Adipocyte (in vitro differentiated cells): ENCODE measurements at places on chromosomes 11 and 22.

GRCh38 chr11:125494974-125495725, 915 bp downstream of the FEZ1 start:
- peak; percentile 75 for DNase-seq

GRCh38 chr11:79461144-79461543, 20.3 kb upstream of the TENM4 start:
- peak; percentile 56 for DNase-seq

DNA sequence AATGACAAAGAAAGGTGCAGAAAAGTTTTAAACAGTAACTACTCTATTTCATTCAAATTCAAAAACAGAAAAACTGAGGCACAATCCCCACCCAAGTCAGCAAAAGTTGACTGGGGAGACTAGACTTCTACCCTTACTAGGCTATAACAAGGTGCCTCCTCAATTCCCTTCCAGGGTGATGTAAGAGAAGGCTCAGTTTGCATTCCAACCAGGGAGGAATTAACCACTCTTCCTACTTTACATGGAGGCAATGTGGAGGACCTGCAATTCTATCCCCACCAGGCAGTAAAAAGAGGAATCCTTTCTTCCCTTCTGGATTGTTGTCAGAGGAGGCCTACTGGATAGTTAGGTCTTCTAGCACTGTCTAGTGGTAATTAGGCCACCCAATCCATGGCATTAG, 26.1 kb downstream of the TYR start:
- no peak for DNase-seq

- no peak for DNase-seq
Measured at GRCh38 chr22:27404441-27404840, 397.1 kb downstream of the MN1 start.

DNA sequence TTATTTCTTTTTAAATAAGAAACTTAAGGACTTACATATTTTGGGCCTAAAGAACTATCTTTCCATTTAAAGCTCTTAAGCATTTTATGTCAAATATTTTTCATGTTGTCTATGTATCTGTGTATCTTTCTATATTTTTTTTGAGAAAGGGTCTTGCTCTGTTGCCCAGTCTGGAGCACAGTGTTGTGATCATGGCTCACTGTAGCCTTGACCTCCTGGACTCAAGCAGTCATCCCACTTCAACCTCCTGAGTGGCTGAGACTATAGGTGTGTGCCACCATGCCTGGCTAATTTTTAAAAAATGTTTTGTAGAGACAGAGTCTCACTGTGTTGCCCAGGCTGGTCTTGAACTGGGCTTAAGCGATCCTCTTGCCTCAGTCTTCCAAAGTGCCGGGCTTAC, 8.0 kb downstream of the STT3A start:
- DNase-seq, result no peak

GRCh38 chr22:27871306-27872014, 47.6 kb downstream of the PITPNB start:
- no peak for DNase-seq

DNA sequence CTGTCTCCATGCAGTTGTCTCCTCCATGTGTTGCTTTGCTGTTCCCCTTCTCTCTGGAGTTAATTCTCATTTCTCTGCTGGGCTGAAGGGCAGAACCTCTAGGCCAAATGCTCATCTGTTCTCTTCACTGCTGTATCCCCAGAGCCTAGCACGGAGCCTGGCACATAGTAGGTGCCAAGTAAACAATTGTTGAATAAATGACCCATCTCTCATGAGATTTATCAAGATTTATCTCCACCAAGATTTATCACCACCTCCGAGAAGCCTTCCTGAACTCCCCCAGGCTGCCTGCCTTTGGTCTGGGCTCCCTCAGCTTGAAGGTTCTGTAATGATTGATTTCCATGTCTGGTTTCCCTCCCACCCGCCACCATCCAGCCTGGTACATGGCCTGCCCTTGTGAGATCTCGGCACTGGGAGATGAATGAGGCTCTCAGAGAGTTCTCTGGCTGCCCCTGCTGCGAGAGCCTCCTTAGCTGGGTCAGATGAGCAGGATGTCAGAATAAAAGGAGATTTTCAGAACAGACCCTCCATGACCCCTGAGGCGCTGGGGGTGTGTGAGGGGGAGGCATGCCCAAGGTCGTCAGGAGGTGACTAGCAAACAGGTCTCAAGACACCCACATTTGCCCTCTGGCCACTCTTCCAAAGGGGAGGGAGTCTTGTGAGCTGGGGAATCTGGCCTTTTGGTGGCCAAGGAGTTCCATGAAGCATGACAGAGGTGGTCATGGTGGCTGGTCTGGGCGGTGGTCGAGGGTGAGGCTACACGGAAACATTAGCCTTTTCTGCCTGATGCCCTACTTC, 2.4 kb upstream of the GDPD5 start:
- no peak for DNase-seq

GRCh38 chr11:20250644-20251247, 90.5 kb upstream of the DBX1 start:
- no peak for DNase-seq

DNA sequence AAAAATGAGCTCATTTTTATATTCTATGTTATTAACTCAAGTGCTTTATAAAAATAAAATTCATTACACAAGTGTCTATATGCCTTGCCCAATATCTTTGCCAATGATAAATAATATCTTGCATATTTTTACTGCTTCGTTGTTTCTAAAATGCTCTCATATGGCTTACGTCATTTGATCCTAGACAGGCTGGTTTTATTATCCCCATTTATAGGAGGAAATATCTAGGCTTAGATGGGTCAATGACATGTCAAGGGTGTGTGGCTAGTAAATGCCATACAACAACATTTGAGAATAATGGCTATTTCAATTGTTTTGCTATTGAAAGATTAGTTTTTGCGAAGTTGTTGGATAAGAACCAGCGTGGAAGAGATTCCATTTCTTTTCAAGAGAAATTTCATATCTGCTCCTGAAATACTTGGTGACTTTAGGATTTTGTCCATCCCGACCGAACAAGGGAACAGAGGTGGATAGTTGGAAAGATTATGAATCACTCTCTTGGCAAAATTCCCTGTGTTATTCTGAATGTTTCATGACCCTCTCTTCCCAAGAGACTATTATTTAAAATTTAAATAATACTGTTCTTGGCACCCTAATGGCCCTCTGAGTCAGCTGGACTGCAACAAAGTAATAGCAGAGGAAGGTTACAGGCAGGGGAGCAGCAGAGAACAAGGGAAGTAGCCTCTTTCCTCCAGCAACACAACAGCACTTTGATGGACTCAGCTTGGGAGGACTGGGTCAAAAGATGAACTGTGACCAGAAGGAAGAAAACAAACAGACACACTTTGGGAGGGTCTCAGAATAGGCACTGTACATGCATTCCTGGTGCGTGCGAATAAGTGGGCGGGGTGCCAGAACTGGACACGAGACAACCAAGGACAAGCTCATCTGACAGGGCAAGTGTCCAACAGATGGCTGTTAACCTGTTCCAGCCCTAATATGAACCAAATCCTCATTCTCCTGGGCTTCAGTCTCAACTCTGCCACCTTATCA, 94.5 kb downstream of the ME3 start:
- peak; percentile 71 for DNase-seq

DNA sequence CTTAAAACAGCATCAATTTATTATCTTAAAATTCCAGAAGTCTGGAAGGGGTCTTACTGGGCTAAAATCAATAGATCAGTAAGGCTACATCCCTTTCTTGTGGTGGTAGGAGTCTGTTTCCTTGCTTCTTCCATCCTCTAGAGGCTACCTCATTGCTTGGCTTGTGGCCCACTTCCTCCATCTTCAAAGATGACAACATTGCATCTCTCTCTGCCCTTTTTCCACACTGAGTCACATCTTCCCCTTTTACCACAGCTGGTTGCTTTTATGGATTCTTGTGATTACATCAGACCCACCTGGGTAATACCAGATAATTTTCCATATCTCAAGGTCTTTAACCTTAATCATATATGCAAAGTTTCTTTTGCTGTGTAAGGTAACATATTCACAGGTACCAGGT, 60.9 kb downstream of the GRIA4 start:
- no peak for DNase-seq

DNA sequence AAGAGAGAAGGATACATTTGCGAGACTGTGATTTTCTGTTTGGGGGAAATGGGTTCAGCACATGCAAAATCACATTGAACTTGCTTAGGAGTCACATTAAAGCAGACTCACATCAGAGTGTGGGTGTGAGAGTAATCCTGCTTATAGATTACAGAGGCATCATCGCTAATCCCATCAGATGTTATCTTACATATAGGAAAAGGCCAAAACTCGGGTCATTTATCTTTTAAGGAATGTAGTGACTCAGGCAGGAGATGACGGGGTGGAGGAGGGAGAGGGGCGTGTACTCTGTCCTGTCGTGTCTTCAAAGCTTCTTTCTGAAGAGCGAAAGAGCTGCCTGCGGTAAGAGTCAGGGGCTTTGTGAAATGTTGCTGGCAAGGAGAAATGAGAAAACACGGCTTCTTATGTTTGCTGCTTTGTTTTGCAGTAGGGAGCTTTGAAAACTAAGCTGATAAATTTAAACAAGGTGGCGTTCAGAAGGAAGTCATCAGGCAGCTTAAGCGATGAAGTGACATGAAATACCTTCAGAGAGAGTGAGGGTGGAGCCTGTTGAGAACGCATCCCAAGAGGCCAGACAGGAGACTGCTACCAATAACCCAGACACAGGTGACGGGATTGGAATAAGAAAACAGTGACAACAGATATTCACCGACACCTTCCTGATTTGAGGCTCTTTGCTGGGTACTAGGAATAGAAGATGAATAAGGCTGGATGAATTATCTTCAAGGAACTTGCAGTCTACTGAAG, 2.2 kb upstream of the C11orf16 start:
- peak; percentile 70 for DNase-seq

- no peak for DNase-seq
Measured at GRCh38 chr11:6559369-6559768, 44.0 kb downstream of the RRP8 start.

- DNase-seq, result no peak
Measured at GRCh38 chr11:135017296-135017695, 605.3 kb upstream of the B3GAT1 start.

DNA sequence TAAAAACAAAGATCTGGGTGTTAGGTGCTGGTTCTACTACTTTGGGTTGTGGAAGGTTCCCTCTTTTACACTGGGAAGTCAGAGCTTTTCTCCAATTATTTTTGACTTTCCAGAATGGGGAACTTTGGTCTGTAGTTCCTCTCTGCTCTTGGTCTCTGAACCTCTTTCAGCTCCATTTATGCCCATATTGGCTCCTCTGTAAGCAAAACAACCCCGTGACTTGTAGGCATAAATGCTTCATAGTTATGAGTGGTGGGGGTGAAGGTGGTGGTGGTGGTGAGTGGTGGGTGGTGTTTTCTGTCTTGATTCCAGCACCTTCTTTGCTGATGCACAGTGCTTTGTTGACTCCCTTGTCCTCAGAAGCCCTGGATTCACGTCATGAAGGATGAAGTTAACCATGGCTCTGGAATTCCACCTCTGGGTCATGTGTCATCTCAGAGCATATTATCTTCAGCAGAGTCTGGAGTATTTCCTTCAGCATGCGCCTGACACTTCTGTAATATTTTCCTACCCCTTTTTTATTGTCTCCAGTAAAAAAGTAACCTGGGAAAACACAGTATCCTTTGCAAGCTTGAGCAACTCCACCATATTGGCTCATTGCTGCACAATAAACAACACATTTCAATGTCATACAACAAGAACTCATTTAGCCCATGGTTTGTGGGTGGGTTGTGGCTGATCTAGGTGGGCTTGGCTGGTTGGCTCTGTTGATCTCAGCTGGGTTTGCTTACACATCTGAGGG, 24.1 kb upstream of the GRK3 start:
- no peak for DNase-seq

DNA sequence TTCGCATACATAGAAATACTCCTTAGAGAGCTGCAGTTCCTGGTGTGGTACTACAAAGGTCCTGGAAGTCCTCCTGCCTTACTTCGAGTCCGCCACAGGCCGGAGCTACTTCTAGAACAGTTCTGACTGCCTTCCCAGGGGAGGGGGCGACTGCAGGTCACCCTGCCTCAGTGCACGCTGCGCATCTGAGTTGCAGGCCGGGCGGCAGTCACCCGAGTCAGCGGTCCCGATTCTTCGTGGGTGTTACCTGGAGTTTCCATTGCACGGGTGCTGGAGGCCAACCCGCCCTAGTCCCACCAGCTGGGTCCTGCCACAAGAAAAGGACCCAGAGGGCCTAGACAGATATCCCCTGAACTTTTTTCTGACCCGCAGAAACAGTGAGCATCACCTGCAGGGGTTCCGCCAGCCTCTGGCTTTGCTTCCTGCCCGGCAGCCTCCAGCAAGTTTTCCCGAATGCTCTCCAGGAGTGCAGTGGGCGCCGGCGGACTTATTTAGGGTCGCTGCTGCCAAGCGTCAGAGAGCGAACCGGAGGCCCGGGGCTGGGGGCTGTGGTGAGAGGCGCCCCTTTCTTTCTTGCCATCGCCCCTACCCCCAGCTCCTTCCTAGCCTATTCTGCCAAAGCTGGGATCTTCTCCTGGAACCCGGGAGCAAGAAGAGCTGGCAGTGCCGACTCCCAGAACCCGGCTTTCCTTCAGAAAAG, 1.7 kb upstream of the CALCB start:
- no peak for DNase-seq

- DNase-seq, result no peak
Measured at GRCh38 chr11:17400048-17400775, 11.8 kb upstream of the KCNJ11 start.

GRCh38 chr11:47411884-47412746, 3.7 kb downstream of the SLC39A13 start:
- peak; percentile 69 for DNase-seq

DNA sequence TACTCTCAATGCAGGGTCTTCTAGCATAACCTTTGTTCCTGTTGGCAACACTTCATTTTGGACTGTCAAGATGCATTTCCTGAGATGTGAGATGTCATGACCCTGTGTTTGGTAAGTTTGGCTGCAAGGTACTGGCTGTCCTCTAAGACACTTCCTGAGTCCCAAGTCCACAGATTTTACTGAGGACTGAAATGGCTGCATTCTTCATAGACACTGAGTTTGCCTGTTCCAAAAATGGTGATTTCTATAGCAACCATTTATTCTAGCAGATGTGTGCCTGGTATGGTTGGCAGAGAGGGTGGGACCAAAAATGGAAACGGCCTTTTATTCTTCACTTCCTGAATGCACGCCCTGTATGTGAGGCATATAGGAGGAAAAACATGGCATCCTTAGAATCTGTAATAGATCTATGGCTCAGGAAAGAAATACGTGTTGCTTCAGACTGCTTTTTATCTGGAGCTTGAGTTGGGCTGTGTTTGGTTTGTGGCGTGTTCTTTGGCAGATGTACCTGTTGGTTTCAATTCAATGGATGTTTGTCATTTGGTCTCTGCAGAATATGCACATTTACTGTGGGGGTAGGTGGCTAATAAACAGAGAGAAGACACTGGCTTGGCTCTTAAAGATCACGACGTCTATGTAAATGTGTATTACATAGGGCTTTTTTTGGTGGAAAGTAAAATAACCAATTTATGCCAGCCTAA, 62.4 kb downstream of the ZBTB16 start:
- DNase-seq, result no peak

- no peak for DNase-seq
Measured at GRCh38 chr22:49935561-49935960, 17.1 kb downstream of the CRELD2 start.

DNA sequence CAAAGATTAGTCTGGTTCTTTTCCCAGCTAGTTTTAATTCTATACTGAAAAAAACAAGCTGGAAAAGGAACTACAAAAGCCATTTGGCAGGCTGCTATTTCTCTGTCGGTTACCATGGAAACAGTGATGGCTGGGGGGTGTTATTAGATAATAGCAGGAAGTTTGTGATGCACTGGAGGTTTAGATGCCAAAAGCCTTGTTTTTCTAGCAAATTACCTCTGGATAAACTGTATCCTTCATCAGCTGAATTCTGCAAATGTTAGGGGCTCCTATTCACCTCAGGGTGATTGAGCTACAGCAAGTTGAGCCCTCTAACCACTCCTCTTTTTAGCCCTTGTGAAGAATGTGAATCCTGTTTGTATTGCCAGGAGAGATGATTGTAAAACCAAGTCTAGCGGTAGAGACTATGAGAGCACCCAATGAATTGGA, 25.2 kb downstream of the ALKBH3 start:
- DNase-seq, result no peak
